ENCODE measurements at places on chromosomes 4 and X.

DNA sequence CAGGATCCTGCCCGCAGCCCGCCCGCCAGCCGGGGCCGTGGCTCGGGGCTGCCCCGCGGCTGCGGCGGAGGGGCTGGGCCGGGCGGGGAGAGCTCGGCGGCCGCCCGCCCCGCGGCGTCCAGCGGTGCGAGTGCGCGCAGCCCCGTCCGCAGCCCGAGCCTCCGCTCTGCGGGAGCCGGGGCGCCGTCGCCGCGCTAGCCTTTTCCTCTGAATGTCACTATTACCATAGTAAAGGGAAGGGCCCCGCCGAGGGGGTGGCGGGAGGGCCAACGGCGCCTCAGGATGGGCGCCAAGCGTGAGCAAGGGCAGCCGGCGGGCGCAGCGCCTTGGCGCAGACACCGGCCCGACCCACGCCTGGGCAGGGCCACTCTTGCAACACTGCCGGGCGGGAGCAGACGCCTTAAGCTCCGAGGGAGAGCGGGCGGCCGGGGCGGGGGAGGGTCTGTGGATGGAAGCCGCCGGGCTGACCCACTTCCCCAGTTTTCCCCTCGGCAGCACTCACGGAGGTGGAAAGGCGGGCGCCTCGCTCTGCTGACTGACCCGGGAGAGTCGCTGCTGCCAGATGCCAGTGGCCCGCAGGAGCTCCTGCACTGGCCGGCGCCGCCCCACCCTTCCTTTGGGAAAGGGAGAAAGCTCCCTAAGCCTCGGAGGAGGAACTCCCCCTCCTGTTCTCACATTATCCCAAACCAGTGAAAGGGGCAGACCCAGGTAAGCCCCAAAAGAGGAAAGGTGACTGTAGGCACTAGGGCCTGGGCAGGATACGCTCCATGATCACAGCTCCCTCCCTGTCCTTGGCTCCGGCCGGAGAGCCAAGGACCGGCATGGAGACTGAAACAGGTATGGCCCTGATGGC is 329.4 kb downstream of the HNRNPD start:
- DNase-seq, result no peak

DNA sequence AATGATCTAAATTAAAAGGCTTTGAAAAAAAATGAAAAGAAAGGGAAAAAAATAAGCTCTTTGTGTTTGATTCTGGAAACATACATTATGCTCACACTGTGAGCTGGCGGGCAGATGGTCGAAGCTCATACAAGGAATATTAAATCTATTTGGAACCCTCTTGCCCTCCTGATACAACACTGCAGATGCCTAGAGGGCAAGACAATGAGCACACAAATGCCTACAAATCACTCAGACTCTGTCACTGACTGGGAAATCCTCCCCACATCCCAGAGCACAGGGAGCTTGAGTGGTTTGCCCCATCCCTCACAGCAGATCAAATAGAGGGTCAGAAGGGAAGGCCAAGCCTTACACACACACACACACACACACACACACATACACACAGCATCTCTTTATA is 320.4 kb downstream of the HNRNPD start:
- DNase-seq, result no peak

- no peak for DNase-seq
Measured at GRCh38 chrX:150372280-150372679, 9.2 kb downstream of the MAMLD1 start.

DNA sequence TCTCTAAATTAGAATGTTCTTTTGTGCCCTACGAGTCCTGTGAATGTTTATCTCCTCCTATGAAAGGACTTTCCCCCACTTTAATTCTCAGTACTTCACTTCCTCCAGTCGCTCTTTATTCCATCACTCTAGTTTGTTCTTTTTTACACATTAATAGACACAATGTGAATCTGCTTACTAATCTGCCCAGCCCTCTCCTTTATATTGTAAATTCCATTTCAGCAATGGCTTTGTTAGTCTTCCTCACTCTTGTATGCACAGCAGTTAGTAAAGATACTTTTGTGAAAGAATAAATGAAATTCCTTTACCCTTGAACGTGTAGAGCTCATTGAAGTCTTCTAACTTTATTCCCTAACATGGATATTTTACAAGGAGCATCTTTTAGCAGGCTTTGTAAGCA is 255.3 kb downstream of the GALNTL6 start:
- no peak for DNase-seq

GRCh38 chr4:158201876-158202275 is 8.4 kb upstream of the TMEM144 start:
- DNase-seq, result no peak

DNA sequence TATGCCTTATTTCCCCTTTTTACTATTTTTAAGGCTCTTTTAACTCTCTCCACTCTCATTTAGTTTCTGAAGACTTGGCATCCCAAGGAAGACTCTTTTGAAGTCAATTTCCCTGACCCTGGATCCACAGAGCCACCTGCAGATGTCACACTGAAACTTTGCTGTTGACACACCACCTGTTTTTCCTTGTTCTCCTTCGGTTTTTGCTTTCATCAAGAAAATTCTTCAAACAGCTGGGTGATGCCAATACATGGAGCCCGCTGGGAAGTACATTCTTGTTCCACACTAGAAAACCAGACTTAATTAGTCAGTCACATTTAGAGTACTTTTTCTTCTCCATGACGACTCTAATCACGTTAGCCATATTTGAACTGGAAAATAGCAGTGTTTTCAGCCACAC is 293.9 kb downstream of the PDGFC start:
- DNase-seq, result no peak

GRCh38 chrX:133325422-133325821 is 89.9 kb downstream of the GPC4 start:
- no peak for DNase-seq

- no peak for DNase-seq
Measured at GRCh38 chr4:176289561-176289960, 20.5 kb upstream of the ASB5 start.

Data from astrocyte of the cerebellum (primary cell).